Neural progenitor cell (in vitro differentiated cells): ENCODE measurements at places on chromosomes 11 and 22.

- DNase-seq: no peak
Observed at GRCh38 chr11:48078689-48079088, 98.3 kb downstream of the PTPRJ start.

- peak; percentile 50 for DNase-seq
Observed at GRCh38 chr11:7536100-7536499, 22.3 kb downstream of the PPFIBP2 start.

GRCh38 chr22:29117799-29118477 lies 45.1 kb downstream of the KREMEN1 start:
- no peak for DNase-seq

- no peak for DNase-seq
Observed at GRCh38 chr11:14022821-14023220, 60.3 kb downstream of the SPON1 start.

- DNase-seq: peak; percentile 64
Observed at GRCh38 chr22:49971232-49972162, 10.9 kb downstream of the PIM3 start.

- DNase-seq: no peak
Observed at GRCh38 chr22:43731988-43732387, 80.1 kb downstream of the EFCAB6 start.

DNA sequence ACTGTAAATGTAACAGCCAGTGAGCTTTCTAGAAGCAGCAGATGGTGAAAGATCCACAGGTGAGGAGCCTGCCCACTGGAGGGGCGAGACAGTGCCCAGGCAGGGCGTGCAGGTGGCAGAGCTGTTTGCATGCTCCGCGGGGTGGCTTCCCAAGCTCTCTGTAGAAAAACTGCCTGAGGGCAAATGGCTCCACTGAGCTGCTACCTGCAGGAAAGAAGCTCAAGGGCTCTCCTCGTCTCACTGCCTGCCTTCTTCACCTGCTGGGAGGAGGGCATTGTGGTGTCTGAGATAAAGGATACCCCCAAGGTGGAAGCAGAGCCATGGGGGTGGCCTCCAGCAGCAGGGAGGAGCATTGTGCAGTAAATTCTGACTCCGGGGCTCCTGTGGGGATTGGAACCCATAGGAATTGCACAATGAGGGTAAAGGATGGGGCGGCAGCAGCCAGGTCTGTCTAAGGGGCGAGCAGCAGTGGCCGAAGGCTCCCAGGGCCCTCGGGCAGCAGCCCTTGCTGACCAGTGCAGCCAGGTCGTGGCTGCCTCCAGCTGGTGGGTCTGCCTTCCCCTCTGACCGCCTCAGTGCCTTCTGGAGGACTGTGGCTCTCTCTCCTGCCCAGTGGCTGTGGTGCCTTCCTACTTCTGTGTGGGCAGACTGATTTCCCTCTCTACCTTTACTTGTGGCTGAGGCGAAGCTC lies 28.0 kb upstream of the CABP7 start:
- DNase-seq: no peak

GRCh38 chr11:109704432-109704831 lies 282.4 kb downstream of the C11orf87 start:
- DNase-seq: no peak

DNA sequence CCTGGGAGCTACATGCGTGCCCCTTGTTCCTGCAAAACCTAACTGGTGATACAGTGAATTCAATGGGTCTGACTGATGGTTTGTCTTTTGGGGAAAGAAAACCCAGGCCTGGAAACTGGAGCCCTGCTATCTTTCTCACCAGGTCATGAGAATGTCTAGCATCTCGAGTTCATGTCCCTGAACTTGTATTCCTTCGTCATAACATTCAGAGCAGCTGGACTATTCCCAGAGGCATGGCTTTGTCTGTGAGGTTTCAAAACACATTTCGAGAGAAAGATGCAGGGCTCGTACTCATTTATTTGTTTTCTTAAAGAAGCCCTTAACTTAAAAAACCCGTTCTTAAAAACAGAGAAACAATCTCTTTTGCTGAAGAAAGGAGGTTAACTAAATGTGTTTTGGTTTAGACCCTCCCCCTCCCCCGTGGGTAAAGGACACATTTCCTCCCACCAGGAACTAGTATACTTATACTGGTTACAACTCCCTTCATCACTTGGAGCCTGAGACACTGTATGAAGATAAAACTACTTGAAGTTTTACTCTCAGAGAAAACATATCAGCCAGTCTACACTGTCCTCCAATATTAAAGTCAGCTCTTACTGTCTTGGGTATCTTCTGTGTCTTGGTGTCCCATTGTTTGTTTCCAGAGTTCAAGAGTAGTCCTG lies 43.2 kb downstream of the ME3 start:
- DNase-seq: no peak

- DNase-seq: peak; percentile 47
Observed at GRCh38 chr22:26669060-26669481, 11.7 kb downstream of the MIAT start.

DNA sequence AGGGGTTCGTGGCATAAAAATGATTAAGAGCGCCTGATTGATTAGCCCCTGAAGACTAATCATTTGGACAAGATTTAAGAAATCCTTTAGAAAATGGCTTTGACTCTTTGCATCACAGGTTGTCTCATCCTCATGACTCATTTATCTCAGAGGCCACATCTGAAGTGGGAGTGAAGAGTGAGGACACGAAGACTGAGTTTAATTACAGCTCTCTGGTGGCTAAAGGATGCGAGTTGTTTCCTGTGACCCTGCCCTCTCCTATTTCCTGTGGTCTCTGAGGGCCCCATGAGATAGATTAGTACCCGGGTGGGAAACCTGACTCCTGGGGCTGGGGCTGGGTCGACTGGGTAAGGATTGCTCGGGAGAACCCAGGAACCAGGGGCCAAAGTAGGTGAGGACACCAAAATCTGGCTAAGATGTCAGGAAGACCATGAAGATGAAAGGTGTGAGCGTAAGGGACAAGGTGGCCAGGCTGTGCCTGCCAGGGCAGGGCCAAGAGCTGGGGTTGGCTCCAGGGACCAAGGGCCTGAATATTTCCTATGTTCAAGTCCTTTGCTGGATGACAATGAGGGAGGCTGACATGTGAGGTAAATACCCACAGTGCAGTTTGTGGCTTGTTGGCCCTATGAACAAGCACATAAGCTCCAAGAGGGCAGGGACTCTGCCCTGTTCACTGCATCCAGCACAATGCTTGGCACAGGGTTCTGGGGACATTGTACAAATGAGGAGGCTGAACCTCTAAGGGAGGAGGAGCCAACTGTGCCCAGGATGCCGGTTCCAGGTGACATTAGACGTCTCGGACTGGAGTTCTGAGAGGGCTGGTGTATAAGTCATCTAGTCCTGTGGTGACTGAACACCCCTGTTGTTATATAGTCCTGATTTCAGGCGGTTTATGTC lies 3.6 kb downstream of the OTOG start:
- no peak for DNase-seq

DNA sequence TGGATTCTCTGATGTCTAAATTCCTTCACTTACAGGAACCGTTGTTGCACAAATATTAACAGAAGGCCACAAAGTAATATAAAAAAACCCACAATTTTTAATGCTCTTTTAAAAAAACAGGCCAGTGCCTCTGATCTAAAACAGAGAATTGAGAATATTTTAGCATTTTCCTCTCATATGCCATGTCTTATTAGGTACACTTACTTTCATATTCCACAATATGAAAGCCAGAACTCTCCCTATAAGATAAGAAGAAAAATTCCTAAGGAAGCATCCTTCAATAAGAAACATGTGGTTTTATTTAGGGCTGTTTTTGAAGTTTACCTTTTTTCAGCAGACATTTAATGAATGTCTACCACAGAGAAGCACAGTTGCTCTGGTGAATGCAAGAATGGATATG lies 214.5 kb downstream of the FAT3 start:
- no peak for DNase-seq

DNA sequence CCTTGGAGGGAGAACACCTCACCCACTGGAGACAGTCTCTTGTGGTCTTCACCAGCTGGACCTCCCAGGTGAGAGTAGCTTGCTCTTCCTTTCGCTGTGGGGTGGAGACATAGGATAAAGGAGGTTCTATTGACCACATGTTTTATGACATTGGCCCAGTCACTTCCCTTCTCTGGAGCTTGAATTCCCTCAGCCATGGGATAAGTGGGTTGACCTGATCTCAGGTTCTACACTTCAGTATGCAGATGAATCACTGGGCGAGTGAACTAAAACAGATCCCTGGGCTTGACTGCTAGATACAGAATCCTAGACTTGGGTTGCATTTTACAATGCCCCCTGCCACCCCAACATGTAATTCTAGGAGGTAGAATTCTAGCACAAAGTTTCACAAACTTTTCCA lies 54.8 kb upstream of the PRSS23 start:
- DNase-seq: no peak

DNA sequence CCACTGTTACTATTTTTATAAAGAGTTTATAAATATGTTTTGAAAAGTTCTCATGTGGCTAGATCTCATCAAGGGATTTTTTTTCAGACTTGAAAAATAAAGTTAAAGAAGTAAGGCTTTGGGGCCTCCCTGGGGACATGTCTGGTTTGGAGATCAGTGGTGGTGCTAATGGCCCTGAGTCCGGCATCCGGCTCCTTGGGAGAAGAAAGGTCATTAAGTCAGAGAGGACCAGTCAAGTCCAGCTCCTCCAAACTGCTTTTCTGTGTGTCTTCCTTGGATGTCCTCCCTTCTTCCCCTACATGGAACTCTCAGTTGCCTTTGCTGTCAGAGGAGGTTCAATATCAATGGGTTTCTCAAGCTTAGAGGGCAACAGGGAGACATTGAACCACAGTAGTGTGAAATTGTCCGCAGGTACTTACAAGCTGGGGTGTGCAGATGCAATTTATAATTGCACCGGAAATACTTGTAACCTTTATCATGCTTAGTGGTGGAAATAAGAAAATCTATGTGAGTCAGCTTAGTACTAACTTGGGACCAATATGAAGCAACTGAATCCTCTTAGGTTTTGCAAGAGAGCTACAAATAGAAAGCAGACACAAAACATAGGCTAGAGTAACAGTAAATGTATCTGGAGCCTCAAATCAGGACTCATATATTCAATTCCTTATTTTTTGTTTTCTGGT lies 144.3 kb downstream of the TEAD1 start:
- no peak for DNase-seq

DNA sequence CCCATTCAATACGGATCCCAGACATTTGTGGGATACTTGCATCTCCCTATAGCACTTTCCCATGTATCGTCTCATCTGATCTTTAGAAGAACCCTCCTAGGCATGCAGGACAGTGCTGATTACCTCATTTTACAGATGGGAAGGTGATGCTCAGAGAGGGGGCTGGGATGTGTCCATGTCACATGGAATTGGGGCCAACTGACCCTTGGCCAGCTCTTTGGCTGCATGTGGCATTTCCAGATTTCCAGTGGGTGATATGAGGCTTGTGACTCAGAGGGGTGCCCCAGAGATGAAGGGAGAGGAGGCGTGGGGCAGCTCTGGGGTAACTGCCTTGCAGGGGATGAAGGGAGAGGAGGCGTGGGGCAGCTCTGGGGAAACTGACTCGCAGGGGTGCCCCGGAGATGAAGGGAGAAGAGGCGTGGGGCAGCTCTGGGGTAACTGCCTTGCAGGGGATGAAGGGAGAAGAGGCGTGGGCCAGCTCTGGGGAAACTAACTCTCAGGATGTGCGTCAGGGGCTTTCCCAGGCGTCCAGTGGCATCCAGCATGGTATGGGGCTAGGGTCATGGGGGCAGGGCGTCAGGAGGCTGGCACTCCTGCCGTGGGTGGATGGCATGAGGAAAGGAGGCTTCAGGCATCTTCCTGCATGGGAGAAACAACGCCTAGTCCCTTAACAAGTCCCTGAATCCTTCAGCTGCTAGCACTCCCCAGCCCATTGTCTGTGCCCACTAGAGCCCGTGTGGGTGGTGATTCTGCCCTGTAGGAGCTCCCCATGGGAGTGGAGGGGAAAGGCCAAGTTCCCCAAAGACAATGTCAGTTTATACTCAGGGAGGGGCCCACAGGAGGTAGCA lies 11.9 kb upstream of the CERK start:
- DNase-seq: no peak

GRCh38 chr11:6319704-6320410 lies 444 bp downstream of the CAVIN3 start:
- peak; percentile 80 for DNase-seq

DNA sequence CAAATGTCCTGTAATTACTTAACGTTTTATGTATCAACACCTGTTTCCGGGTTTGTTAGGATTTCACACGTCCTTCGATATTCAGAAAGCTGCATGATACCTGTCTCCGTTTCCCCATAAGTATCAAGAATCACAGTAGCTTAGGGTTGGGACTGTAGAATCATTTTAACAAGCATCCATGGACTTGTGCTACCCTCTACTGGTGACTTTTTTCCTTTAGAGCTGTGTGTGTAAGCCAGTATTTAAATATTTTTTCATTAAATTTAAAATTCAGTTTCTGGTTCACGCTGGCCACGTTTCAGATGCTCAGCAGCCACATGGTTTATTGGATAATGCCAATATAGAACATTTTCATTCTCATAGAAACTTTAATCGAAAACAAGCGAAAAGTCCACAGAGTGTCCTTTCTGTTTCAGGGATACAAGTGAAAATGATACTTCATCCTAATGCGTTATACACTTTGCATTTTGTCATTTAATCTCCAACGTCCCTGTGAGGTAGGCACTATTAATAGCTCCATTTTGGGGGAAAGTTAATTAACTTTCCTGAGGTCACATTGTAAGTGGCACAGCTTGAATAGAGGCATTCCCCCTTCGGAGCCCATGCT lies 61.5 kb upstream of the SLC25A18 start:
- peak; percentile 67 for DNase-seq

DNA sequence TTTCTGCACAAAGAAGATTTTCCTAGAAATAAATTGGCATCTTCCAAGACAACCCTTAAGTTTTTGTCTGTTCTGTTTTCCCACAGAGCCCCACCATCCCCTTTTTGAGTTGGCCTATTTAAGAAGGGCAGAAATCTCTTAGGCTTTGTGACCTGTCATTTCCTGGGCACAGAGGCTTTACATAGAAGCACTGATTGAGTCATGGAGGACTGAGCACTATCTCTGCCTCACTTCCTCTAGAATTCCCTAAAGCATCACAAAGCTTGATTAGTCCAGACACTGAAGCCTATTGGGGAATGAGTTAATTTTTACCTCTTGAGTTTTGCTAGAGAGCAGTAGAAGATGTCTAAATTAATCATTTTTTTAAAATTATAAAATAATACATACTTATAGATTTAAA lies 25.4 kb downstream of the TRIM44 start:
- DNase-seq: no peak

GRCh38 chr11:12750181-12750580 lies 76.0 kb downstream of the TEAD1 start:
- DNase-seq: no peak

DNA sequence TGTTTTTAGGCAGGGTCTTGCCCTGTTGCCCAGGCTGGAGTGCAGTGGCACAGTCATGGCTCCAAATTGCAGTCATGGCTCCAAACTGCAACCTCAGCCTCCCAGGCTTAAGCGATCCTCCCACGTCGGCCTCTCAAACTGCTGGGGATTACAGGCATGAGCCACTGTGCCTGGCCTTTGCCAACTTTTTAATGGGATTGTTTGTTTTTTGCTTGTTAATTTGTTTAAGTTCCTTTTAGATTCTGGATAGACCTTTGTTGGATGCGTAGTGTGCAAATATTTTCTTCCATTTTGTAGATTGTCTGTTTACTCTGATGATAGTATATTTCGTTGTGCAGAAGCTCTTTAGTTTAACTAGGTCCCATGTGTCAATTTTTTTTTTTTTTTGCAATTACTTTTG lies 10.0 kb upstream of the SCGB1D1 start:
- DNase-seq: no peak

GRCh38 chr11:76734456-76735420 lies 48.4 kb upstream of the TSKU start:
- DNase-seq: no peak
